ENCODE measurements at places on chromosomes 2 and 18.

DNA sequence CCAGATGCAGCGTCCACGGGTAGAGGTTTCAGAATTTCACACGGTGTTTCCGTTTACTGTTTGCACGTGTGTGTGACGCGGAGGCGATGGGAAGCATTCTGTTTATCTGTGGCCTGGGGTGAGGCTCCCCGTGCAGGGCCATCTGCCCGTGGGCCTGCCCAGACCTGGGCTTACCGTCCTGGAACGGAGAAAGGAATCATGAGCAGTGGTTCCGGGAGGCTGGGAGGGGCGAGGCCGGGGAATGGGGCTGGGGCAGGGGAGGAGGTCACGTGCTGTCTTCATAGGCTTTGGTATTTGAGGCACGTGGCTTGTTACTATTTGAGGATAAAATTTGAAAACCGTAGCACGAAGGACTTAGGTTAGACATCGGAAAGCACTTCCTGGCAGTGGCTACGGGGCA, 77.9 kb downstream of the RTP5 start:
- no peak for DNase-seq

- DNase-seq: no peak
These were observed 78.3 kb downstream of the STPG4 start for GRCh38 chr2:47076586-47077441.

- DNase-seq: no peak
These were observed 114.8 kb upstream of the CDC42EP3 start for GRCh38 chr2:37786191-37786698.

- no peak for DNase-seq
These were observed 16.8 kb downstream of the FN1 start for GRCh38 chr2:215419113-215419512.

DNA sequence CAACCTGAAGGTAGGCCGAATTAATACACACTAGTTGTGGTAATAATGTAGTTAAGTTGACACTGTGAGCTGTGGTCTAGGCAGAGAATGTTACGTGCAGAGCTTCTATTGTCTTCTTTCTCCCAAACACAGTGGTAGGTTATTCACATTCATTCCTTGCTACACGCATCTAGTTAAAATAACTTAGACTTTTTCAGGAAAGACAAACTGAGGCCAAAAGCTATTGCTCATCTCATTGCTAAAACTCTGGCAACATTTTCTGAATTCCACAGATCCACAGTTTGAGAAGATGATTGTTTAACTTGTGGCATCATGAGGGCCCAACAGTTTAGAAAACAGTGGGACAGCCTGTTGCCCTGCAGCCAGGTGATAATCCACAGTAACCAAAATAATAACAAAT, 850.4 kb upstream of the FSHR start:
- DNase-seq: no peak

- DNase-seq: no peak
These were observed 189.8 kb downstream of the GULP1 start for GRCh38 chr2:188481474-188481873.

DNA sequence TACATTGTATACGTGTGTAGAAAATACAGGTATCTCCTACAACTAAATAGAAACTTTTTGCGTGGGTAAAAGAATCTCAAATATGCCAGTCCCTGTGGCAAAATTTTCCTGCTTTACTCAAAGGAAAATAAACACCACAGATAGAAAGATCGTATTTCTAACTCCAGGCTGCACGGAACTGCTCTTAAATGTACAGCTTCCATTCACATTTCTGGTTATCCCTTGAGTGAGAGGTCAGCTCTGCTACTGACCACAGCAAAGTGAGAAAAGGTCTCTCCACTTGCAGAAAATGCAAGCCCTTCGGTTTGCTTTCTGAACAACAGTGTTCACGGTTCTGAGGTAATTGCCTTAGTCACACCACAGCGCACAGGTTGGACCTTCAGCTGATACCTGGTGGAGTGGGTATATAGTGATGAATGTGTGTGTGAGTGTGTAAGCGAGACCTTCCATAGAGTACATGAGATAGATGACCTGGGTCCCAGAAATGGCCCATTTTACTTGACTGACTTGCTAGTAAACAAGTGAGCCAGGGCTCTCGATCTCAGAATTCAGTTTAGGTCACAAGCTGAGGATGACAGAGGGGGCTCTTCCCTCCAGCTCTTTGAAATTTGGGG, 52.1 kb downstream of the ALPK2 start:
- DNase-seq: no peak

DNA sequence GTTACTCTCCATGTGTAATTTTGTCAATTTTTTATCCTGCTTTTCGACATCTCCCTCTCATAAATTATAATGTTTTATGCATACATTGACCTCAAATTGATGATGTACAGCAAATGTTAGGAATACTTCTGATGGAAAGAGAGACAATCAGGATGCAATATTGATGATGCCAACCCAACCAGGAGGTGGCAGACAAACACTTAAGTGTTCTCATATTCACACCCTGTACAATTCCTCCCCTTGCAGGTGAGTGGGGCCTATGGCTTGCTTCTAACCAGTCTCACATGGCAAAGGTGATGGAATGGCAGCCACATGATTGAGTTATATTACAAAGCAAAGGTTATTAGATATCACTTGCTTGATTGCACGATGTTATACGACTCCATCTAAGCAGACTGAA, 594.3 kb upstream of the REG3G start:
- no peak for DNase-seq

DNA sequence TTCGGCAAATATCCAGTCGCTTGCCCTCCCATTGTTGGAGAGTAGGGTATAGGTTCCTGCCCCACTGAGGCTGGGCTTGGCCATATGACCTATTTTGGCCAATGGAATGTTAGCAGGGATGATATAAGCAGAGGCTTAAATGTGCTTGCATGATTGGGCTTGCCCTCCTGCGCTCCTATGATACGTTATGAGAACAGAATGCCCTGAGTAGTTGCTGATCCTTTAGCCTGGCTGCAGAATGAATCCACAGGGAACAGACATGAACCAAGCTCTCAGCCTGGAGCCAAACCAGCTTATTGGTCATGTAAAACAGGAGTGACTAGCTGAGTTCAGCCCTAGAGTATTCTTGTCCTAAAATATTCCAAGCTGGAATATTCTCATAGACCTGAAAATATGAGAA, 34.8 kb upstream of the IMP4 start:
- no peak for DNase-seq

GRCh38 chr18:1438967-1439366, 534.3 kb downstream of the ADCYAP1 start:
- no peak for DNase-seq

DNA sequence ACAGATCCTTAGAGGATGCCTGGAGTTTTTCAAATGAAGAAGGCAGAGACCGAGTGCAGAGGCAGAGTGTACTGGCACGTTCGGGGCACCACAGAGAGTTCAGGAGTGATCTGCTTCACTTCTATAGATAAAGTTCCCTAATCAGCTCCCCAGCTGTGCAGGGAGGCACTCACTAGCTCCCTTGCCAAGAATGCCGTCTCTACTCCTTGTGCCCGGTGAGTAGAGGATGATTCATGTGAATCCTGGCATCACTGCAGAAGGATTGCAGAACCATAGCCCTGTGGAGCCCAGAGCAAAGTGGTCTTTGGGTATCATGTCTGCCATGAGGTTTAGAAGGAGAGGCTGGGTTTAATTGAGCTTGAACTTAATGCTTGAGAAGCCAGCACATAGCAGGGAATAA, 510.1 kb upstream of the RAB6C start:
- no peak for DNase-seq

DNA sequence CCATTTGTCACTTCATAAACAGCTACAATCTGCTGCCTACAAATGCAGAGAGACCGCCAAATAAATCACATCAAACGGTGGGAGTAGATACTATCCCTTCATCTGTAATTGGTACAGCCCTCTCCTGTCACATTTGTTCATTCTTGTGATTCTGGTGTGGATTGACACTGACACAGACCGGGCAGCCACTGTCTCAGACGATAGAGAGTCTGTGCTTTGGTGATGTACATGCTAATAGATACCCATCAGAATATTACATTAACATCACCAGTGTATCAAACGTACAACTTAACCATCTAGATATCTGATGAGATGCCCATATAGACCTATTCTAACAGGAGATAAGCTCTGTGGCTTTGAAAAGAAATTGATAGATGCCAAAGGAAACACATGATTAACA, 419.7 kb upstream of the ZEB2 start:
- DNase-seq: no peak

Measured in activated CD8-positive, alpha-beta memory T cell treated with anti-CD3 and anti-CD28 coated beads for 48 hours (primary cell).